ENCODE measurements at places on chromosomes 13 and 19.

- no peak for DNase-seq
Observed at GRCh38 chr19:439167-439900, 21.5 kb downstream of the SHC2 start.

GRCh38 chr13:43159026-43159461 is 135.7 kb downstream of the DNAJC15 start:
- no peak for DNase-seq

GRCh38 chr13:46004491-46004890 is 48.1 kb downstream of the ZC3H13 start:
- no peak for DNase-seq

DNA sequence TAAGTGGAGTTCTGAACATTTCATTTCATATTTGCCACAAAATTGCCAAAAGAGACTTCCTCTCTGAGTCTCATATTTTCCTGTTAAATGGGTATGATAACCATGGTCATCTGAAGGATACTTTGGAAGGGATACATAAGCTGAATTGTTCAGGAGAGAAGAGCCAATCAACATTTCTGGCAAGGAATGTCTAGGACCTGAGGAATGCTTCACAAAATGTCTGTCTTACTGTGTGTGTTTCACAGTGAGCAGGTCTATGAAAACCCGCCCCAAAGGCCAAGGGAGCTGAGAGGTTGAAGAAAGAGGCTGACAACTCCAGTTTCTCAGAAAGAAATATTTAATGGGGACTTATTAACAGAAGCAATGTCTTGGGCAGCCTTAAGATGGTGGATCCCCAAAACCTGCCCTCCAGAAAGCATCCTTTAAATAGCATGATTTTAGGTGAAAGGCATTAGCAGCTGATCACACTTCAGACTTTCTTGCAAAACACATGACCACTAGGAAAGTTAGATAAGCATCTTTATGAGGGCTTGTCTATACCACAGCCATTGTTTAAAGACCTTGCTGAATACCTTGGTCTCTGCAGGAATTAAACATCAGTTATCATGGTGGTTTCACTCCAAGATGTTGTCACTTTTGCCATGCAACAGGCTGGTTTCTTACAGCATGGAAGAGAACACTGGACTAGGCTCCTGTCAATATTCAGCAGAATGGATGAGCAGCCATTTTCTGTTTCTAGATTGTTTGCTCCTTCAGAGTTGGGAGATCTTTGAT is 78.9 kb downstream of the TNFSF11 start:
- DNase-seq, result no peak

GRCh38 chr13:34021619-34022018 is 203.7 kb downstream of the RFC3 start:
- no peak for DNase-seq

DNA sequence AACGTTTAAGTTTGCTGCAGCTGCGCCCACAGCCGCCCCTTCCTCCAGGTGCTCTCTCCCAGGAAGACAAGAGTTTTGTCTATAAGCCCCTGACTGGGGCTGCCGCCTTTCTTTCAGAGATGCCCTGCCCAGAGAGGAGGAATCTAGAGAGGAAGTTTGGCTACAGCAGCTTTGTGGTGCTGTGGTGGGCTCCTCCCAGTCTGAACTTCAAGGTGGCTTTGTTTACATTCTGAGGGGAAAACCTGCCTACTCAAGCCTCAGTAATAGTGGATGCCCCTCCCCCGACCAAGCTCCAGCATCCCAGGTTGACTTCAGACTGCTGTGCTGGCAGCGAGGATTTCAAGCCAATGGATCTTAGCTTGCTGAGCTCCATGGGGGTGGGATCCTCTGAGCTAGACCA is 6.4 kb upstream of the ERICH6B start:
- no peak for DNase-seq

- DNase-seq, result no peak
Observed at GRCh38 chr19:15374796-15375440, 4.7 kb downstream of the AKAP8 start.

GRCh38 chr13:98976338-98976737 is 1.5 kb downstream of the DOCK9 start:
- no peak for DNase-seq

DNA sequence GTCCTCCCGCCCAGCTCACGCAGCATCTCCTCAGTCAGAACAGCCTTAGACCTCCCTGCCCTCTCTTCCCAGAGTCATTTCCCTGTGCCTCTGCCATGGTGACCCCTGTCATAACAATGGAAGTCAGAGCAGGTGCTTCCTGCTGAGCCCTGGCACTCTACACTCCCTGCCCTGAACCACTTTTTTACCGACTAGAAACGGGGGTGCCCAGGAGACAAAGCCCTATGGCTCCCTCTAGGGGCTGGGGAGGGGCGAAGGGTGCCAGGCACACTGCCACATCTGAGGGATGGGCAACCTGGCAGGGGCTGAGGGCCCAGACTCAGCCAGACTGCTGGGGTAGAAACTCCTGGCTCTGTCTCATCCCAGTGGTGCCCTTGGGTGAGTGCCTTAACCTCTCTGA is 16.4 kb downstream of the ZNF574 start:
- peak; percentile 80 for DNase-seq

DNA sequence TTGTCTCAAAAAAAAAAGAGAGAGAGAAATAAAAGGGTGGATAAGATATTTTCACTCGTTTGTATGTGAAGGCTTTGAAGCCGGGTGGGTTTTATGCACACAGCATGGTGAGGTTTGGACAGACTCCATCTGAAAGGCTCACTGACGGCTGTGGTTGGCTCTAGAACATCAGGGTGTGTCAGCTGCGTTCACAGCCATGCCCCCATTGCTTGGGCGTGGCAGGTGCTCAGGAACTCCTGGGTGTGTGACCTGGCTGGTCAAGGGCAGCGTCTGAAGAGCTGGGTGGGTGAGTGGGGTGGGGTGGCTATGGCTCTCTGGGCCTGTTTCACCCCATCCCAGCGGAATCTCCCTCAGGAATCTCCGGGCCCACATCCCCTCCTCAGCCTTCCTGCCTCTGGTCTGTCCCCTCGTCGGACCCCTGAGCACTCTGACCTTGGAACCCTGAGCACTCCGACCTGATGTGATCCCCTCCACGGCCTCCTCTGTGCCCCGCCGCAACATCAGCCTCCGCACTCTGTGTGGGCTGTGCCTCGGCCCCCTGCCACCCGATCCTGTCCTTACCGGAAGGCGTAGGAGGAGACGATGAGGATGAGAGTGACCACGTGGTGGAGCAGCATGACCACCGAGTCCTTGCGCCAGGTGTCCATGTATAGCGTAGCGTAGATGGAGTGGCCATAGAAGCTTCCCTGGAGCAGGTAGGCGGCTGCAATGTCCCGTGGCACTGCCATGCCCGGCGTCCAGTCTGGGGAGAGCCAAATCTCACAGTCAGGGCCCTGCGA is 12.2 kb downstream of the CERS1 start:
- no peak for DNase-seq

GRCh38 chr19:35138305-35138892 is at the start of gene FXYD1:
Gene FXYD1, plus strand, starts transcription at chr19:35138824. Its CDS starts 1,256 bp downstream, at chr19:35140080.
- DNase-seq, result no peak

GRCh38 chr13:34258646-34259386 is 440.9 kb downstream of the RFC3 start:
- DNase-seq, result no peak

GRCh38 chr13:59700281-59700680 is 463.4 kb downstream of the DIAPH3 start:
- DNase-seq, result no peak

- no peak for DNase-seq
Observed at GRCh38 chr13:113668491-113668971, 1.5 kb downstream of the GRK1 start.

DNA sequence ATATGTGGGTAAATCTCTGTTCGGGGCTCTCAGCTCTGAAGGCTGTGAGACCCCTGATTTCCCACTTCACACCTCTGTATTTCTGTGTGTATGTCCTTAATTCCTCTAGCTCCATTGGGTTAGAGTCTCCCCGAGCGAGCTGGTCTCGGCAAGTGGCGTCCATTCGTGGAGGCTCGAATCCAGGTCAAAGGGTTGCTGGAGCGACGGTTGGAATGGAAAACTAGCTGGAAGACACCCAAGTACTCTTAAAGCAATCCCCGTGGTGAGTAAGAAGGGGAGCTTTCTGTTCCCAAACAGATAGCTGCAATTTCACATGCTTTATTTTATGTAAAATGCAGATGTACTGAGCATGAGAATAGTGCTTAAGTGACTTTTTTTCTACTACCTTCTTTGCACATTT is 277.5 kb upstream of the SGCG start:
- DNase-seq, result no peak

DNA sequence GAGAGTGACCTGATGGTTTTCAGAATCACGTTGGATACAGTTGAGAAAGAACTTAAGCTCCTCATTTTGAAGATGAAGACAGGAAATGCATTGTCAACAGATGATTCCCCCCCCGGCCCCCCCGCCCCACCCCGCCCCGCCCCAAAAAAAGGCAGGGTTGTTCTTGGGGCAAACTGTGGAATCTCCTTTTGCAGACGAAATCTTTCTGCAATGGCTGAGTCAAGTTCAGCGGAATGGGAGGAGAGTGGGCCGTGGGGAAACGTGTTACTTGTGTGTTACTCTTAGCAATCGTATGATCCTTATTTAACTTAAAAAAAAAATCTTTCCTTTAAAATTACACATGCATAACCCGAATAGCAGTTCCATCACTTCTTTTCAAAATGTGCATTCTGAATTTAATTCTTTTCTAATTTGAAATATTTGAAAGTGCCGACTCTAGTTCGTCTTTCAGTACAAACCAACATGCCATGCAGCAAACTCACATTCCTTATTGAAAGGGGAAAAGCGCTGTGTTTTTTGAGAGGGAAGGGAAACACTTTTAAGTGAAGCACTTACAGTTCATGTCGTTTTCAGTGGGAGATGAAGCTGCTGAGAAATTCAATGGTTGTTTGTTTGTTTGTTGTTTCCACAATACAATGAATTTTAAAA is 348.5 kb upstream of the ARGLU1 start:
- no peak for DNase-seq

GRCh38 chr19:57305056-57305455 is 15.2 kb upstream of the ZNF543 start:
- DNase-seq, result no peak

- DNase-seq, result no peak
Observed at GRCh38 chr13:28140433-28141125, 2.2 kb downstream of the PAN3 start.

- no peak for DNase-seq
Observed at GRCh38 chr13:48646791-48647190, 6.9 kb upstream of the CYSLTR2 start.

DNA sequence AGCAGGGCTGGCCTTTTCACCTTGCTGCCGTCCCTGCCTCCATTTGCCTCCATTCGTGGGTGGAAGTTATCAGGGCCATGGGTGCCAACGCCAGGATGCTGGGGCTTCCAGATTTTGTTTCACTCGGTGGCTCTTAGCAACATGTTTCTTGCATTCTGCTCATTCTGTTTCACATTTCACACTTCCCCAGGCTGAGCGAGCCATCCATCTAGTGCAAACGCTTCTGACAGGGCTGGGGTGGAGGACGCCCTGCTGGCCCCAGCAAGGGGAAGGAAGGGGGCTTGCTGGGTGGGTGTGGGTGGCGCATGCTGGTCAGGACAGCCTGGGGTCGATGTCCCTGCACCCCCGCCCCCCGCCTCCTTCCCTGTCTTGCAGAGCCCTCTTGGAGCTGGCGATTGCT is 165.2 kb downstream of the URI1 start:
- DNase-seq, result no peak

- no peak for DNase-seq
Observed at GRCh38 chr13:26968431-26969341, 202.9 kb downstream of the USP12 start.

DNA sequence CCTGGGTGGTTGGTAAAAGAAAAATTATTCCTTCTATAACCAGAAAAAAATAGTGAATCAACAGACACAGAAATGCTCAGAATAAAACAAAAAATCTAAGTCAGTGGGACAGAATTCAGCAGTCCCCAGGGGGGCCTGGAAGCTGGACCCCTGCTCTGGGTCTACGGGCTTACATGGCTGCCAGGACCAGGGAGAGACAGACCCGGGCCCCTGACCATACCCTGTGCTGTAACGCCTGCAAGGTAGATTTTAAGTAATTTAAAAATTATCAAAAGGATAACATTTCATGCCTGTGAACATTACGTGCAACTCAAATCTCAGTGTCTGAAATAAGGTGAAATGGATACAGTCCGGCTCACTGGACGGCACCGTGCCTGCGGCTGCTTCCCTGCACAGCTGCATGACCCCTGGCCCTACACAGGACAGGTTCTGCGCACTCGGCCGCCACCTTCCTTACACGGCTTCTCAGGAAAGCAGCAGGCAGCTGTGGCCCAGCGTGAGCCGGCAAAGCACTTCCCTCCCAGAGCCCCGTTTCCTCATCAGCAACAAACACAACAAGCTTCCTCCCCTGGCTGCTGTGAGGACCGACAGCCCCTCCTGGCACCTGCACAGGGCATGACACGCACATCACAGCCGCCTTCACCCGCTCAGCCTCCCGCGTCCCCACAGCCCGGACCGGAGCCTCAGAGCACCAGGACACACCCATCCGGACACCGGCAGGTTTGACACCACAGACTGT is 22.2 kb downstream of the RASA3 start:
- DNase-seq, result no peak

- no peak for DNase-seq
Observed at GRCh38 chr13:110131424-110131823, 175.5 kb downstream of the COL4A1 start.

DNA sequence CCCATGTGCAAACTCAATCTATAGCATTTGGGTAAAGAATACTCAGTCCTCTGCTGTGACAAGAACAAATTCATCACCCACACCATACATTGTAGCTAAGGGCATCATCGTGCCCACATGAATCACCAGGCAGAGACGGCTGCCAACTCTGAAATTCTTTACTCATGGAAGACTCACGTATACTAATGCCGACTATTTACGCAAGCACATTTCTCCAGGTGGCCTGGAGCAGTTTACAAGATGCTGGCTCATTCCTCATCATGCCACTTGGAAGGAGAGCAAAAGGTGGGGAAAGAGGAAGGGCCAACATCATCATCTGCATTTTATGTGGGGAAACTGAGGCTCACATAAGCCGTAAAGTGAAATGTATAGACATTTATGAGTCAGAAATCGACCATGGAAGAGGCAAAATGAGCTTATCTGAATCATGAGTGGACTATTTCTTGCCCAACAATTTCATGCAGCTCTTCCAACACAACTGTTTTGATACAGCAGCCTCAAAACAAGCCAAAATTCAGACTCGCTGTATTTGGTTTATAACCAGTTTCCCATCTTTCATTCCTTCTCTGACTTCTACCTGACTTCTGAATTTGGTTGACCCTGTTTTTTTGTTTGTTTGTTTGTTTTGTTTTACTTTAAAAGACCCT is 213.9 kb upstream of the SERP2 start:
- no peak for DNase-seq

GRCh38 chr19:48991873-48992580 is 1.1 kb downstream of the GYS1 start:
- no peak for DNase-seq

DNA sequence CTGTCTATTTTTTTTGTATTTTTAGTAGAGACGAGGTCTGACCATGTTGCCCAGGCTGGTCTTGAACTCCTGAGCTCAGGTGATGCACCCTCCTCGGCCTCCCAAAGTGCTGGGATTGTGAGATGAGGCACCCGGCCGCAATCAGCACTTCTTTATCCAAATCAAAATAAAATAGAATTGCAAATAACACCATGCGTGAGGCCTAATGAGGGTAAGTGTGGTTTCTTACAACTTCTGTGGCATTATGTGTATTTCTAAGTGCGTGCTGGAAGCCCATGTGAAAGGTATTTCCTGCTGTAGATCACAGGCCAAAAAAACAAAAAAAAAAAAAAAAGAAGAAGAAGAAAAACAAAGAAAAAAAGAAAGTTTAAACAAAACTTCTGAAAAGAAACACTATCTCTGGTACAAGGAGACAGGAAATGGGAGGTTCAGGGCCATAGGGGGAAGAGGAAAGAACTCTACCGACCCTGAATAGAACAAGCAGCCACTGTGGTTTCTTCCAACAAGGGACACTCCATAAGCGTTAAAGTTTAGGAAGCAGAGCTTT is 3.0 kb upstream of the GRAMD1A start:
- DNase-seq, result no peak
